ENCODE measurements at places on chromosomes 2 and 18.

GRCh38 chr2:283996-284794 is 3.7 kb downstream of the ALKAL2 start:
- no peak for DNase-seq

- DNase-seq, result no peak
Measured at GRCh38 chr2:126370201-126370600, 285.8 kb upstream of the GYPC start.

- no peak for DNase-seq
Measured at GRCh38 chr2:175218551-175218950, 37.0 kb upstream of the ATP5MC3 start.

GRCh38 chr2:174153757-174154680 is 94.3 kb downstream of the OLA1 start:
- no peak for DNase-seq

DNA sequence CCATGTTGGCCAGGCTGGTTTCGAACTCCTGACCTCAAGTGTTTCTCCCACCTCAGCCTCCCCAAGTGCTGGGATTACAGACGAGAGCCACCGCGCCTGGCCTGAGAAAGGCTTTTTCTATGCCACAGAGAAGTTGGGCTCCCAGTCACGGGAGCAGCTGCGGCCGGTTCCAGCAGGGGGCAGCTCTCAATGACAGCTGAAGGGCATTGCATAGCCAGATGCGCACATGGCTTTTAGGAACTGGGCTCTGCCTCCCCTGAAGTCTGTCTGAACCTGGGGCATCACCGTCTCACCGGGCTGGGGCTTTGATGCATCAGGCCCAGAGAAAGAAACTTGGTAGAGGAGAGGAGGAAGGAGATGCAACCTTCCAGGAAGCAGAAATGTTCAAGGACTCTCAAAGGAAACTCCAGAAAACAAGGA is 84.2 kb upstream of the LAPTM4A start:
- DNase-seq, result peak; percentile 7

DNA sequence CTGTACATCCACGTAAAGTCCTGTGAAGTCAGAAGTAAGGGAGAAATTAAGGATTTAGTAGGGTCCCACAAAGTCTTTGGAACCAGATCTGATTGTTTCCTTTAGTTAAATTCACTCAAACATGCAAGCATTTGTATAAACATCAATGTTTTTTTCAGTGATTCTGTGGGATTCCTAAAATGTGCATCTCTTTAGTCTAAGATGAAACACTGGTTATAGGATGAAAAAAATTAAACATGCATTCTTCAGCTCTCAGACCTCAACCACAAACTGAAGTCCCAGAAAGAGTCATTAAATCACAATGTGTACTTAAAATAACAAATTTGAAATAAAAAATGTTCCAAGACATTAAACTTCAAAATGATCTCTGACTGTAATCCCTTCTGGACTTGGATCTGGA is 76.5 kb upstream of the APCDD1 start:
- DNase-seq, result no peak

GRCh38 chr18:55420665-55421307 is 167.2 kb downstream of the TCF4 start:
- DNase-seq, result no peak

DNA sequence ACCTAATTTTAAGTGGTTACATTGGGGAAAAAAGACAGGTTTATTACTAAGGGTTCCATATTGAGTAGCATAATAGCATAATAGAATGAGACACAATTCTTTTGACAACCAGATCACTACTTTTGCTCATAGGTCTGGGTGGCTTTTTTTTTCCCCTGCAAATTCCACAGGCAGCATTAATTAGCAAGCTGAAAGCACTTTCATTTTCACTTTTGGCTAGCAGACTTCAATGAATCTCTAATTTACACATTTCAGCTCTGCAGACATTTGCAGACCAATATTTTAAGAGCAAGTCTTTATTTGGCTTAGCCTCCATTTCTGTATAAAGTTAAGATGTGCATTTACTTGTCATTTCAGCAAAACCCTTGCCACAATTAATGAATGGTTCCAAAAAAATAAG is 185.5 kb downstream of the NOL4 start:
- no peak for DNase-seq

GRCh38 chr2:23655934-23656596 is 270.9 kb downstream of the ATAD2B start:
- DNase-seq, result peak; percentile 27

DNA sequence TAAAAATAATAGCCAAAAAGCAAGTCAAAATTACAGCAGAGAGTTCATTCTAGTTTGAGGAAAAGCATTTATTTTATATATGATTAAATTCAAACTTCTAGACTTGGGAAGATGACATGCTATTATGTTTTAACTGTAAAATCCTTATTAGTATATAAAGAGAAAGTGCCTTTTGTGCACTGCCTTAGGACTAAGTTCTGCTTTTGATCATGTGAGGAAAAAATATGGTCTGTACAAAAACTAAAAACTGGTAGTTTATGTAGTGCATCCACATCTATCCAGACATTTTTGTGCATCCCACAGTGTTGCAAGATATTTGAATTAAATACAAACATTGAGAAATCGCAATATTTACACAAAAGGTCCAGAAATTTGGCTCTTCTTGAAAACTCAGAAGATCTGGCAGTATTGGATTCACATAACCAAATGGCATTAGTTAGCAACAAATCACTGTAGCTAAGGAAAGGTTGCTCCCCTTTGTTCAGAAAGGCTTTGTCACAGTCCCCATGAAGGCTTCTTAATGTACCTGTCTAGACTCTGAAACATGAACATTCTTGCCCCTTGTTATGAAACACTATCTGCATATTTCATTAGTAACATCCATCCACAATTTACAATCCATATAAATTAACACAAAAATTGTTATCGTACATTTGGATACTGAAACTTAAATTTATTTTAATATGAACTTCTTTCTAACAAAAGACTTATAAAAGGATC is 2.2 kb downstream of the MMADHC start:
- no peak for DNase-seq

- no peak for DNase-seq
Measured at GRCh38 chr2:240480834-240481623, 45.6 kb downstream of the GPC1 start.

GRCh38 chr2:189366349-189366748 is 74.9 kb upstream of the WDR75 start:
- DNase-seq, result no peak

DNA sequence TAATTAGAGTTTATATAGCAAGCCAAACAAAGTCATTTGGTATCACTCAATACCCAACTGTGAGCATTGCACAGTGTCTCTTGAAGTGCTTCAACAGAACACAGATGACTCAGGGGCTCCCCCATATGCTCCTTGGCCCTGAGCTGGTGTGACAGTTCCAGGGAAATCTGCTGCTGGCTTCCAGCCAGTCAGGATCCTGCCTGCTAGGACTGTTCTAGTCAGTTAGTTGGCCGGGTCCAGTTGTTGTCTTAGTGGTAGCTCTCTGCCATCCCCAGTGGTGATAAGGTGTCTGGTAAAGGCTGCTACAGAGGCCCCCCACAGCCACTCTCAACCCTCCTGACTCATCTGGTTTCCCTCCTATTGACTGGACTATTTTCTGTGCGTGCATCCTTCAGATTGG is 100.3 kb downstream of the IRS1 start:
- DNase-seq, result no peak

DNA sequence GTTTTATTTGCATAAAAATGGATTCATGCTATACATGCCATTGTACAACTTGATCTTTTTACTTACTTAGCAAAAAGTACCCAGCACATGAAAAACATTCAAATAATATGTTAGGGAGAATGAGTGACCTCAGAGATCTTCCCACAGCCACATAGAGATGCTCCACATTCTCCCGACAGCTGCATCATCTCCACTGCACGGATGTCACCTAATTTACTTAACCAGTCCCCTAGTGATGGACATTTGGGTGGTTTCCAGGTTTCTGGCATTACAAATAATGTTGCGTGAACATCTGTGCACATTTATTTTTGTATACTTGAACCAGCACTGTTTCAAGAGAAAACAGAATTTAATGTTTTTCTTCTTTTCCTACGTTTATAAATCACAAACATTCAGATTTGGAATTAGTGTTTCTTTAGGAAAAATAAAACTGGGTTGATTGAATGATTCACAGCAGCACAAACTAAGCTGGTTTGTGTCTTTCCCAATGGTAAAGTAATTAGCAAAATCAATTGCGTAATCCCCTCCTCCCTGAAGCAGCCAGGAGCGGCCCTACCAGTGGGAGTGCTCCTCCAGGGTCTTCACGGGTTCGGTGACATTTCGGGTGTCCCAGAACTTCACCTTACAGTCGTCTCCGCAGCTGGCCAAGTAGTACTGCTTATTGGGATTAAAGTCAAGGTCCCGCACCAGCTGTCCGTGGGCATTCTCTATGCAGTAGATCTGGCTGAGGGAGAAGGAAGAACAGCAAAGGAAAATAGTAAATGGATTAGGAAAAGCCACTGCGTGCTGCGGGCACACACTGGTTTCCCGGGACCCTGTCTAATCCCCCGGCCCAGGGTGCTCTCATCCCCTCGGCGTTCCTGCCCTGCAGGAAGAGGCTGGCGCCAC is 183.9 kb downstream of the EIPR1 start:
- no peak for DNase-seq

DNA sequence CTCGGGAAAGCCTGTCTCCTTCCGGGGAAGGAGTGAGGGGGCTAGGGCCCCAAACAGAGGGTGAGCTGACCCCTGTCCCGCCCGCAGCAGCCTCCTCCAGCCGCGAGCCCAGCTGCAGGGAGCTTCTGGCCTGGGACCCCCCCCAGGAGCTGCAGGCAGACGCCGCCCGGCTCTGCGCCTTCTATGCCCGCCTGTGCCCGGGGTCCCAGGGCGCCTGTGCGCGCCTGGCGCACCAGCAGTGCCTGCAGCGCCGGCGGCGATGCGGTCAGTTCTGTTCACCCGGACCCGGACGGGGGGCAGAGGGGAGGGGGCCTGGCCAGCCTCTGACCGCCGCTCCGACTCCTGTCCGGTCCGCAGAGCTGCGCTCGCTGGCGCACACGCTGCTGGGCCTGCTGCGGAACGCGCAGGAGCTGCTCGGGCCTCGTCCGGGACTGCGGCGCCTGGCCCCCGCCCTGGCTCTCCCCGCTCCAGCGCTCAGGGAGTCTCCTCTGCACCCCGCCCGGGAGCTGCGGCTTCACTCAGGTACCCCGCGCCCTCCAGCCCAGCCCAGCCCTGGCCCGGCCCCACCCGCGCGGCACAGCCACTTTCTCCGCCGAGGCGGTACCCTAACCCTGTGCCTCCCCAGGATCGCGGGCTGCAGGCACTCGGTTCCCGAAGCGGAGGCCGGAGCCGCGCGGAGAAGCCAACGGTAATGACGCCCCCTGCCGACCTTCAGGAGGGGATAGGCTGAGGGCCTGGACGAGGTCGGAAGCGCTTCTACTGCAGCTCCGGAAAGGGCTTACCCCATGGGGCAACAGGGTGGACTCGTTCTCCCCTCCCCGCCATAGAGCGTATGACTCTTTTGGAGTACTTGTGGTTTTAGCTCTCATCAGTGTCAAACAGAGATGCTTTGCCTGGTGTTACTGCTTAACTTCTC is 2.0 kb upstream of the CHRND start:
- DNase-seq, result no peak

DNA sequence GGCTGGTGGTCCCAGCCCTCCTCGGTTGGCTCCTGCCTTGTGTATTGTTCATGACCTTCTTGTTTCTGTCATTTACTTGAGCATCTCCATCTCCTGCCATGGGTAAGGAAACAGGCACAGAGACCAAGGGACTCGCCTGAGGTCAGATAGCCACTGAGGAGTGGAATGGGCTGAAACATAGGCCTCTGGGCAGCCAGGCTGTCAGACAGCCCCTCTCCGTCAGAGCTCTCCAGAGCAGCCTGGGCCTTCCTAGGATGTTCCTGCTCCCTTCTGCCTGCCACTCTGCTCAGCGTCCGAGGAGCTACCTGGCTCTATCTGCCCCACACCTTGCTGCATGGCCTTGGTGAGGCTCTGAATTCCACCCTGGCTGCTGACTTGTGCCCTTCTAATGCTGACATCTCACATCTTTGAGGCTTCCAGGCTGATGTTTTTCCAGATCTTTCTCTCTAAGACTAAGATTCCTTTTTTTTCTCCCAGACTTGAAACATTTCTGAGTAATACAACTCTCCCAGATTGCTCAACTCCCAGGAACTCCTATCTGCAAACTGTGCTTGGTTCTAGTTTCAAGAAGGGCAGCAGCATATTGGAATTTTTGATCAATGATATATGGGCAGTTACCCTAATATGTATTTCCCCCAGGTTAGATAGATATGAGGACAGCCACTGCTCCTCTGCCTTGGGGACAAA is 67.7 kb downstream of the MCFD2 start:
- no peak for DNase-seq

- DNase-seq, result no peak
Measured at GRCh38 chr2:30796699-30797098, 10.5 kb downstream of the CAPN13 start.

DNA sequence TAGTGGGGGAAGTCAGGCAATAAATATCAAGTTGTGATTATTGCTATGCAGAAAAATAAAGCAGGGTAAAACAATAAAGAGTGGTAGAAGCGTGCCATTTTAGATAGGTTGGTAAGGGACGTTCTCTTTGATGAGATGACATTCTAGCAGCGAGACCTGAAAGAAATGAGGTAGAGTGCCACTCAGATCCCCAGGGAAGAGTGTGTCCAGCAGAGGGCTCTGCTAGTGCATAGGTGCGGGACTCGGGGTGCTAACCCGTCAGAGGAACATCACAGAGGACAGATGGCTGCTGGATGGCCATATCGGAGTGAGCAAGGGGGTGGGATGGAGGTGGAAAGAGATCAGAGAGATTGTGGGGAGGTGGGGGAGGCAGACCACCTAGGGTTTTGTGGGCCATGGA is 16.3 kb upstream of the GTF2A1L start:
- DNase-seq, result peak; percentile 21

DNA sequence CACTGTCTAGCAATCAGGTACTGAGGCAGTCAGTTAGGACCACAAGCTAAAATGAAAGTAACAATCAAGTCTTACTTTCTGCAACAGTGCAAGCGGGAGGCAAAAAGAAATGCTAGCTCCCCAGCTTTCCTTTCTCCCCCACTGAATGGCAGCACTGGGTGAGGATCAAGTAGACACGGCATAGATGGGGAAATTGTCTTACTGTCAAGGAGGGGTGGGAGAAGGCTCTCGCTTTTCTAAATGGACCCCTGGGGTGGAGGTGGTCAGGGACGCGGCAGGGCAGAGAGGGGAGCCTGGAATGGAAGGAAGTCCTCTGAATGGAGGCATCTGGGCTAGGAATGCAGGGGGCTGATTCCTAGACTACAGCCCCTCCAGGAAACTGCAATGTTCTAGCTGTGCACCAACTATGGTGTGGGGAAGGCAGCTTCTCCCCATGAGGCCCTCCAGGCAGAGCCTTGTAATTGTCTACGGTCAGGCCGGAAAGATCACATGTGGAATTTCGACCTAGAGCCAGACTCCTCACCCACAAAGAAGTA is 24.3 kb downstream of the METTL8 start:
- DNase-seq, result no peak

GRCh38 chr2:188788621-188789020 is 185.6 kb upstream of the COL3A1 start:
- DNase-seq, result no peak

GRCh38 chr2:185807351-185807750 is 68.7 kb downstream of the FSIP2 start:
- DNase-seq, result no peak

- no peak for DNase-seq
Measured at GRCh38 chr18:55432307-55433040, 155.5 kb downstream of the TCF4 start.
